Stimulated activated CD4-positive, alpha-beta T cell treated with anti-CD3 and anti-CD28 coated beads, TNF-alpha, amount 100 ng/mL, for 24 hours (primary cell): ENCODE measurements at places on chromosomes 7 and 10.

DNA sequence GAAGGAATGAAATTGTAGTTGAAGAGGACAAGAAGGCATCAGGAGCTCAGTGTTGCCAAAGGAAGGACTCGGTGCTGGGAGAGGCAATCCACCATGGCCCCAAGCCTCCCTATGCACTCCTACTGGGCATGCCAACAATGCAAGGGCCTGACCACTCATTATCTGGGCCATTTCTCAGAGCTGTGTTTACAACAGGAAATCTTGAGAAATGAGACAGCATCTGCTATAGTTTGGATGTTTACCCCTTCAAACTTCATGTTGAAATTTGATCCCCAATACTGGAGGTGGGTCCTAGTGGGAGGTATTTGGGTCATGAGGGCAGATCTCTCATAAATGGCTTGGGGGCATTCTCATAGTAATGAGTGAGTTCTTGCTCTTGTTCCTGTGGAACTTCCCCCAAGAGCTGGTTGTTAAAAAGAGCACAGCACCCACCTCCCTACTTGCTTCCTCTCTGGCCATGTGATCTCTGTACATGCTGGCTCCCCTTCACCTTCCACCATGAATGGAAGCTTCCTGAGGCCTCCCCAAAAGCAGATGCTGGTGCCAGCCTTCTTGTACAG is 50.8 kb upstream of the AOAH start:
- DNase-seq, result no peak

- DNase-seq, result no peak
These were observed 350.6 kb downstream of the TFEC start for GRCh38 chr7:115679976-115680375.

GRCh38 chr10:75110006-75110632 is 1.3 kb upstream of the SAMD8 start:
- no peak for DNase-seq

DNA sequence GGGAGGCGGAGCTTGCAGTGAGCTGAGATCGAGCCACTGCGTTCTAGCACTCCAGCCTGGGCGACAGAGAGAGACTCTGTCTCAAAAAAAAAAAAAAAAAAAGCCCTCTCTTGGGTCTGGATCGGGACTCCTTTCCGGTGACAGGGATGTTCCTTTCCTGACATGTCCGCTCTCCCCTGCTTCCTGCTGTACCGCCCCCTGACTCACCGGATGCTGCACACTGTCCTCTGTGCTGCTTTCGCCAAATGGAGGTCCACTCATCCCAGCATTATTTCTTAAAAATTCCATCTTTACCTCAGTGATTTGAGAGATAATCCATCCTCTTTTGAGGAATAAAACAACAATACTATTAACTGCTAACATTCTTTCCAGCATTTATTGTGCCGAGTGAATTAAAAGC is 113.8 kb upstream of the EEPD1 start:
- no peak for DNase-seq

- no peak for DNase-seq
These were observed 40.6 kb upstream of the SRGN start for GRCh38 chr10:69047111-69047832.

DNA sequence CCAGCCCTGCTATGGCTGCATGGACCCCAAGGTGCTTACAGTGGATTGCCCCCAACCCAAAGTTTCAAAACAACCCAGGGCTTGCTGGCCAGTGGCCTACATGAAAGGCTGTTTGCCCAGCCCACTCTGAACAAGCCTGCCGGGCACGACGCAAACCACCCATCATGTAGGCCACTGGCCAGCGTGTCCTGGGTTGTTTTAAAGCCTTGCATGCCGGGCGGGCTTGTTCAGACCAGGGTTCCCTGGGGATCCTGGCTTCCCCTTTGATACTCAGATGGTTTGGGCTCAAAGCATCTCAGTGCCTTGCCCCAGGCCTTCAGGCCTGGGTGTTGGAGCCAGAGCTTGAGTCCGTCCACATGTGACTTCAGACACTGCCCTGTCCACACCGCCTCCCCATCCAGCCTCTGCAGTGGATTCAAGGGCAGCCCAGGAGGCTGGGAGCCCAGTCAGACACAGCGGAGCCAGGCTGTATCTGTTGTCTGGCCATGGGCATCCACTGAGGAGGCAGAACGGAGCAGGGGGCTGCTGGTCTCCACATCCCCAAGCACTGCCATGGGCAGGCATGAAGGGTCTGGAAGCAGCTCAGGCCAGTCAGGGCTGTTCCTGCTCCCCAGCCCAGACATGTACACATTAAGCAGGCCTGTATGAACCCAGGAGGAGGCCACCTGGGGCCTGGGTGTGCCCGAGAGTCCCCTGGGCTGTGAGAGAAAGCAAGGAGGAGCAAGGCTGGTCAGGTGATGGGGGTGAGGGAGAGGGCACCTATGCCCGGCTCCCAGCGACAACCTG is 4.0 kb upstream of the ADIRF start:
- no peak for DNase-seq

DNA sequence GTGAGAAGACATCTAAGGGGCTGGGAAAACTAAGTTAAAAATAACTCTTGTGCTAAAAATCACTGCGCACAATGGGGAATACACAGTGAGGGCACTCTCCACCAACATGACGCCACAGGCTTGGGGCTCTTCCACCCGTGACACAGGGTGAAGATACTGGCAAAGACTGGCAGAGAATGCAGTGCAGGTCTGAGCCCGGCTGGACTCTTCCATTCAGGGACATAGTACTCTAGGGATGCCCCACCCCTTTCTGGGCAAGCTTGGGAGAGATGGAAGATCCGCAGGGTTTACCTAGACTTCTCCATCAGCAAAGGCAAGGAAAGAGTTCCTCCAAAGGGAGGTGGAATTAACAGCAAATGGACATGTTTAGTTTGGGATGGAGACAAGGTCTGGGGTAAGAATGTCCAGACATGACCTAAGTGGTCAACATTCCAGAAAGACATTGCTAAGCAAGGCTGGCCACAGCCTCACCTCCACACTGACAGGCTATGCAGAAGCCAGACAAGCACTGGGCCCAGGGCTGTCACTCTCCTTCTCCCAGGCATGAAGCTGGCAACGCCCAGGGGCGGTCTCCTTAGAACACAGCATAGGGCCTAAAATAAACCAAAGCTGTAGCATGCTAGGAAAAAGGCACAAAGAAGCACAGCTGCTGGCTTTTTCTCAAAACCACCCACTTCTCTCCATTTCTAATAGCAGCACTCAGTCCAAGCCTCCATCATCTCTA is 28.1 kb downstream of the XPNPEP1 start:
- no peak for DNase-seq

DNA sequence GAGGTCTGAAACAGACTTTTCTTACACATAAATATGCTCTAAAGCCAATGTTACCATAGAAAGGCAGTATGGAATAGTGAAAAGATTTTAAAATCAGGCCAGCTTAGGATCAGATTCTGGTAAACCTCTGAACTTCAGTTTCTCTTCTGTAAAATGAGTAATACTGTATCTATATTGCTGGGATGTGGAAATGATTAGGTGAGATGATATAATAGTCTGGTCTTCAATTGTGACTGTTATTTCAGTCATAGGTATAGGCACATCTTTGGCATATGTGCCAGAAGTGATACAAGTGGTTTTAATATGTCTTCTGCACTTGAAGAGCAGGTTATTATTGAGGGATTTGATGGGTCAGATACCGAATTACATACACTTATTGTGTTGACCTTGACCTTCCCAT is 7.2 kb downstream of the ZNF277 start:
- DNase-seq, result no peak

- no peak for DNase-seq
These were observed 26.2 kb upstream of the REEP3 start for GRCh38 chr10:63494951-63495350.

GRCh38 chr7:111919631-111920179 is 286.5 kb downstream of the DOCK4 start:
- DNase-seq, result no peak

DNA sequence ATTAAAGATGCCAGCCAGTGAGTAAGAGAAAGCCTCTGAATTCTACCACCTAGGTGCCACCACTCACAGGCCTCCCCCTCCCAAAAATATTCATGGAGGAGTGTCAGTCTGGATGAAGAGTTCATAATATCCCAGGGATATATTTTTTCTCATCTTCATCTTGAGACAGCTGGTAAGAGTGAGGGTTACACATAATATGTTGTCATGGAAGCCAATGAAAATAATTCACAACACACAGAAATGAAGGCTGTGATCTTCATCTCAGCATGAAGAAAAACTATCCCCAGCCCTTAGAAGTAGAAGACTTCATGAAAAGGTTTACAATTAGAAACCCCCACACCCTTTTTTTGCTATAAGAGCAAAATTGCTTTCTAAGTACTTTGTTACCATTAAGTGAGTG is 175.6 kb downstream of the DNAH11 start:
- DNase-seq, result no peak

DNA sequence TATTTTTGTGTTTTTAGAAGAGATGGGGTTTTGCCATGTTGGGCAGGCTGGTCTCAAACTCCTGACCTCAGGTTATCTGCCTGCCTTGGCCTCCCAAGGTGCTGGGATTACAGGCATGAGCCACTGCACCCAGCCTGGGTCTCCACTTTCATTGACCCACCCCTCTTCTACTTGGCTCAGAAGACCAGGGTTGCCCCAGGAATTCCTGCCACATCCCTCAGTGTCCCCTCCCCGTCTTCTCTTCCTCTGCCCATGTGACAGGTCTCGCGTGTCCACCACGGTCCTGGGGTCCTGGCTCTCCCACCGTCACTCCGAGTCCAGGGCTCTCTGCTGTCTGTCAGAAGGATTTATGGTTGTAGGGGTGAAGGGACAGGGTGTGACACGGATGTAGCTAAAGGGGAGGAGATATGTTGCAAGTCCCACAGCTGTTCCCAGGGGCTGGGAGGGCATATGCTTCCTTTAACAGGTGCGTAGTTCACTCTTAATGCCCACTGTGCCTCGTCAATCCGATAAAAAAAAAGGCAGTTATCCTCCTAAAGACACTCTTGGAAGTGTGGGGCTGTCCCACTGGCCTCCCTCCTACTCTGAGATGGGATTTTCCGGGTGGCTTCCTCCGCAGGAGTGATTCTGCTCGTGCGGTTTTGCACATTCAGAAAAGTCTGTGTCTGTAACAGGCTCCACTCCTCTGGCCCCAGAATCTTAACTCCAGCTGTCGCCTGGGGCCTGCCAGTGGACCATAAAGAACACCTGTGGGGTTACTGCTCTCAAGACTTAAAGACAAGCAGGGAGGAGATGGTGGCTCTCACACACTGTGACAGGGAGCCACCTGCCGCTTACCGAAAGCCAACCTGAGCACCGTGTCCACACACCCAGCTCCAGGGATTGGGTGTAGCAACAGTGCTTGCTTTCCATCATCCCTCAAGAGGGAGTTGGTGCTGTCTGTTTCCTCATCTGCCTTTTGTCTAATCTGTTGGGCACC is 36.7 kb upstream of the SHH start:
- DNase-seq, result no peak

GRCh38 chr10:132297526-132297925 is 10.2 kb downstream of the STK32C start:
- no peak for DNase-seq

GRCh38 chr10:24174014-24174413 is 34.9 kb upstream of the KIAA1217 start:
- DNase-seq, result no peak

DNA sequence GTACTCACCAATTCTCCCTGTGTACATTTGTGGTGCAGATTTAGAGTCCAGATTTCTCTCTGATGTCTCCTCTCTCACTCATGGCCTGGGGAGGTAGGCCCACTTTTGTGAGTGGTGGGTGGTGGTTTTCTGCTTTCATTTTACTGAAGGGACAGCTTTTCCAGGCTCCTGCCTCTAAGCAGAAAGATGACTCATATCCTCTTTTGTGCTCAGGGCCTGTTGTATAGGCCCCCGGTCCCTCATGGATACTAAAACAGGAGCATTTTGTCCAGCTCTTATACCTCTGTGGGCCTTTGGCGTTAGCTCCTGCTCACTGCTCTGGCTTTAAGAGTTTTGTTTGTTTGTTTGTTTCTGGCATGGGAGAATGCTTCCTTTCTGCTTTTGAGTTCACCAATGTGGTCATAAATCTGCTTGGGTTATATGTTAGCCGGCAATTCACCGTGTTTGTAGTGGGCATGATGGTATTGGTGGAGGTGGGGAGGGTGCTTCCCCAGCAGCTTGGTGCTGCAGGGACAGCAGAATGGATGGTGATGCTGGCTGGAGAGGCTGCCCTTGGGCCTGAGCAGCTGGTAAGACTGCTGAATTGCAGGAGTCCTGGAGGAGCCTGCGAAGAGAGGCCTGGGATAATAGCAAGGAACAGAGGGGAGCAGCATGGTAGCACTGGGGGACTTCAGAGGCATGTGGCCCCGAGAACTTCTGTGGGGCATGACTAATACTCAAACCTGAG is 468.7 kb downstream of the RPS24 start:
- DNase-seq, result no peak
